BJ (cell line): ENCODE measurements at places on chromosomes 16 and 17. TPM values are rescaled to one million over a fixed set of nuclear protein-coding genes. Genes with fewer than 3 reads are reported as not detected.

The DNAAF8 gene
- polyA plus RNA-seq: 1.9 and 2.2 TPM in 2 replicates

The PGAP6 gene
- polyA plus RNA-seq: 65.2 and 131 TPM in 2 replicates

The RHBDL3 gene
- polyA plus RNA-seq: 0.01 and 0.04 TPM in 2 replicates

- no peak for DNase-seq
These were observed 9.8 kb upstream of the CMTM3 start for GRCh38 chr16:66594739-66595138.

- no peak for DNase-seq
These were observed 3.1 kb downstream of the TLCD2 start for GRCh38 chr17:1707107-1707506.

DNA sequence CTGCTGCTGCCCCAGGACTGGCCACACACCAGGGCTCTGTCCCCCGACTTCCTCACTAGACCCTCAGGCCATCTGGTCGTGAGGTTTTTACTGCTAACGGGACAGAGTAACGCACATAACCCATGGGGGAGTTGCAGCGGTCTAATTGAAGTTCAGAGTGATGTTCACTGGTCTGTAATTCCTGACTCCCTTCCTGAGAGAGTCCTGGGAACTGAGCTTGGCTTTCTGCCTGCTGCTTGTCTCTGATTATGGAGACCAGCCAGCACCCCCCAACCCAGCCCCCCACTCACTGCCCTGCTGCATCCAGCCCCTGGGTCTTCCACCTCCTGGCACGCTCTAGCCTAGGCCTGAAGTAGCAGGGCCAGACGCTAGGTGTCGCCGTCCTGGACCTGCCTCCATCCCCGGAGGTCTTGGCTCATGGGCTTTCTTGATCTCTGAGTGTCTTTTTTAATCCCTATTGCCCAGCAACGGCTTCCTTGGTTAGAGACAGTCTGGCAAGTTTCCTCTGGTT, 192.9 kb downstream of the CCDC182 start:
- no peak for DNase-seq

DNA sequence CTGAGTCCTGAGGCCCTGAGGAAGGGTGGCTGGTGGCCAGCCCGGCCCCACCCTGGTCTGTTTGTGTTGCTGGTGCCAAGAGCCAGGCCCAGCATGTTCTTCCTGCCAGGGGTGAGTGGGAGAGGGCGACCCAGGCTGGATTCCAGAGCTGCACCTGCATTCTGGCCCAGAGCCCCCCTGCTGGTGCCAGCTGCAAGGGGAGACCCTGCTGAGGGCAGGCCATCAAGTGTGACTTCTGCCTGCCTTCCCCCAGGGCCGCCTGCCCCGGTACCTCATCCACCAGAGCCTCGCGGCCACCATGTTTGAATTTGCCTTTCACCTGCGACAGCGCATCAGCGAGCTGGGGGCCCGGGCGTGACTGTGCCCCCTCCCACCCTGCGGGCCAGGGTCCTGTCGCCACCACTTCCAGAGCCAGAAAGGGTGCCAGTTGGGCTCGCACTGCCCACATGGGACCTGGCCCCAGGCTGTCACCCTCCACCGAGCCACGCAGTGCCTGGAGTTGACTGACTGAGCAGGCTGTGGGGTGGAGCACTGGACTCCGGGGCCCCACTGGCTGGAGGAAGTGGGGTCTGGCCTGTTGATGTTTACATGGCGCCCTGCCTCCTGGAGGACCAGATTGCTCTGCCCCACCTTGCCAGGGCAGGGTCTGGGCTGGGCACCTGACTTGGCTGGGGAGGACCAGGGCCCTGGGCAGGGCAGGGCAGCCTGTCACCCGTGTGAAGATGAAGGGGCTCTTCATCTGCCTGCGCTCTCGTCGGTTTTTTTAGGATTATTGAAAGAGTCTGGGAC, 2.4 kb upstream of the TCAP start:
- DNase-seq: no peak

DNA sequence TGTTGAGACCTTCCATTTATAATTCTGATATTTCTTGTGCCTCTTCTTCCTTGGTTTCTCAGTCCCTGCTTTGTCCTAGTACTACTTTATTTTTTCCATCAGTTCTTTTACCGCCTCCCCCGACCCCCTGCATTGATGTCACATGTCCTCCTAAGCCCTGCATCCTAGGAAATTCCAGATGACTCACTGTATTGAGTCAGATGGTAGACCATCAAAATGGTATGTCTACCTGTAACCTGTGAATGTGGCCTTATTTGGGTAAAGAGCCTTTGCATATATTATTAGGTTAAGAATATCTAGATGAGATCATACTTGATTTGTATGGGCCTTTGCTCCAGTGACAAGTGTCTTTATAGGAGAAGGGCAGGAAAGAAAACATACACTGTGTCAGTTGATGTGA, 515.3 kb upstream of the CA10 start:
- DNase-seq: no peak

The AXIN2 gene
- 0.93 and 1.3 TPM in 2 replicates for polyA plus RNA-seq

The TBX6 gene
- polyA plus RNA-seq: 0.04 TPM in 2 replicates

The GINS2 gene
- polyA plus RNA-seq: 5.5 and 5.8 TPM in 2 replicates

The NME1 gene
- polyA plus RNA-seq: 178 and 261 TPM in 2 replicates

The CACNB1 gene
- polyA plus RNA-seq: 6.6 and 8.5 TPM in 2 replicates

DNA sequence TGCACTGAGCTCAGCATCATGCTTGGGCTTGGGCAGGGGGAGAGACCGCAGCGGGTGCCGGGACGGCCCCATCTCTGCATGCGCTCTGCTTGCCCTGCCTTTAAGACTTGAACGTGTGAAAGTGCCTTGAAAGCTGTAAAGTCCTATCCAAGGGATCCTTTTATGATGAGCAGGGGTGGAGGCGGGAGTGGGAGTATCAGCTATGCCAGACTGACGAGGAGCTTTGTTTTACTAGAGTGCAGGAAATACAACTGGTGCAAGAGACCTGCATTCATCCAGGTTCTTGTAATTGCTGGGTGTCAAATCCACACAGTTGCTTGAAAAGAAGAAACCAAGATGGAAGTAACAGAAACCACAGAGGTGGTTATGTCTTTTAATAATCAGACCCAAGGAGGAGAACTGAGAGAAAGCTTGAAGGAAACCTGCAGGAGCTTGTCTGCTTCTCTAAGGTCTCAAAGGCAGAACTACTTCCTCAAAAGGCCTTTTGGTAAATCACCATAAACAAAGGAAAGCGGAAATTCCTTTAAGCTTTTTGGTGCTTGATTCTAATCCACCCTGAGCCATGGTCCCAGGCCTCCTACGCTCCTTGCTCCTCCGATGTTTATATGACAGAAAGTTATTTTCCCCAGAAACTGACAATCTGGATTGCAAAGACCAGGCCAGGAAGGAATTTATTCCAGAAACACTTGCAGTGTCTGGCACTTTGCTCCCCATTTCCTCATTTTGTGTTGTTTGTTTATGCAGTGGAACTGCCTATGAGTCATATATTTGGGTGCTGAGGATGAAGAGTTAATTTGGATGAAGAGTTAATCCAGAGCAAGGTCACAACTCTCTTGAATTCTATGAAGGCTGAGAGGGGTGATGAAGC, 51.3 kb upstream of the FBXO47 start:
- no peak for DNase-seq

DNA sequence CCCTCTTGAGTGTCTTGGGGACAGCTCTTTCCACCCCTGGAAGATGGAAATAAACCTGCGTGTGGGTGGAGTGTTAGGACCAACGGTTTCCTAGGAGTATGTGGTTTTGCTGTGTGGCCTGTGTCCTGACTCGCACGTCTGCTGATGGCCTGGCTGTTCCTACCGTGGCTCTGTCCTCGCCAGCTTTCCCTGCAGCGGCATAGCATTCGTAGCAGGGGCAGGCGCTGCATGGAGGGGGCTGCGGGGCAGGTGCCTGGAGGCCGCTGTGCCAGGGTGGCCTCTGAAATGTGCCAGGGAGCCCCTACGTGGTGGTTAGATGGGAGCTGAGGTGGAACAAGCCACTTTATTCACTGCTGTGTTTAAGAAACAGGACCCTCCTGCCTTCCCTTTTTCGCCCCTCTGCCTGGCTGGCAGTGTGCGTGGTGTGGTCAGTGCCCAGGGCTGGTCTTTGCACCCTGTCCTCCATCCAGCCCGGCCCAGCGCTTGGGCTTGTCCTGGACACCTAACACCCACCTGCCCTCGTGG, 10.6 kb downstream of the SLC16A3 start:
- DNase-seq: no peak

The CNTNAP1 gene
- polyA plus RNA-seq: 51.8 and 90.6 TPM in 2 replicates

- DNase-seq: no peak
These were observed 252.3 kb downstream of the CHD9NB start for GRCh38 chr16:52800432-52800831.
